ENCODE measurements at places on chromosomes 4 and X.

GRCh38 chrX:150362599-150363481 is at the start of gene MAMLD1:
TSS of gene MAMLD1 (plus strand) at chrX:150363317. CDS start at chrX:150445517, 82,200 bp downstream.
- DNase-seq = peak; percentile 75

DNA sequence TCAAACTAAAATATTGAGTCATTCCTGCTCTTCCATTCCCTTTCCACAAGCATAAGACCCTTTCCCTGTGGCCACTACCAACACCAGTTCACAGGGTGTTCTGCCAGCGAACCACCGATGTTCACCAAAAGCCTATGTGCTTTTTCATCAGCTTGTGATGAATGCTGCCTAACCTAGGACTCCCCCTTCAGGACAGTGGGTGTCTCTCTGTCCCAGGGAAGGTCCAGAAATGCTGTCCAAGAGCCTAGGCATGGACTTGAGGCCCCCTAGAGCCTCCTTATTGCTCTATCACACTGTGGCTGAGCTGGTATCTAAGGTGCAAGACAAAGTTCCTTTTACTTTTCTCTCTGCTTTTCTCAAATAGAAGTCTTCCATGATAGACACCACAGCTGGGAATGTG is 1015.6 kb downstream of the PCDH19 start:
- no peak for DNase-seq

DNA sequence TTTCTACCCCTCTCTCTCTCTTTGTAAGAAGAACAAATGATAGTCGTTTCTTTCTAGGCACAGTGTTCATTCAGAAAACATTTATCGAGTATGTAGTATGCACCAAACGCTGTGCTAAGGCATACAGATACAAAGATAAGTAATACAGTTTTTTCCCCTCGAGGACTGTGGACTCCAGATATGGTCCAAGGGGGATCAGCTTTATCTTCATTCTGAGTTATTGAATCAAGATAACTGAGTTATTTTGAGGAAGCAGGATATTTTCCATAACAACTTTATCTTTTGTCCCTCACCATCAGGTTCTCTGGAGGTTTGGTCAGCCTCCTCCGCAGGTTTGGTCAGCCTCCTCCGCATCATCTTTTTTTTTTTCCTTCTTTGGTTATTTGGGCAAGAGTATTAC is 15.0 kb downstream of the EREG start:
- DNase-seq = no peak

GRCh38 chr4:141501395-141501794 is 135.0 kb upstream of the IL15 start:
- DNase-seq = no peak

GRCh38 chr4:174534461-174534860 is 12.2 kb upstream of the HPGD start:
- no peak for DNase-seq

GRCh38 chrX:94057385-94057784 is 383.4 kb downstream of the FAM133A start:
- DNase-seq = no peak

DNA sequence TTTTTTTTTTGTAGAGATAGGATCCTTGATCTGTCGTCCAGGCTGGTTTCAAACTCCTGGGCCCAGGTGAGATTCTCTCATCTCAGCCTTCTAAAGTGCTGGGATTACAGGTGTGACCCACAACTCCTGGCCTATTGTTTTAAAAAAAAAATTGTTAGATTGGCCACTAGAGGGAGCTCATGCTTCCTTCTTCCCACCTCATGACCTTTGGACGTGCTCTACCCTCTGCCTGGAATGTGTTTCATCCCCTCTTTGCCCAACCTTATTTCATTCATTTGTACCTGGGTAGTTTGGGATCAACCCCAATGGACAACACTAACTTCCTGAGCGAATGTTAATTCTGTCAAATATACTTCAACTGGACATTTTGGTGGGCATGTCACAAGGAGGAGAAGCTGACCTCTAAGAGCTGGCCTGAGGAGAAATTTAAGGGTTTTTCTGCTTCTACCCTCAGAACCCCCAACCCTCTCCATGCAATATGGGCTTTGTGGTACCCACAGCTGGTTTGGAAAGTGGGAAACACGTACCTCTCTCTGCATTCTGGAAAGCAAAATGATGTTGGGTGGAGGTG is 6.4 kb downstream of the PPEF2 start:
- DNase-seq = no peak
